ENCODE measurements at places on chromosomes 2 and 18. TPM values are rescaled to one million over a fixed set of nuclear protein-coding genes. Genes with fewer than 3 reads are reported as not detected.
A peak's percentile ranks its signal among the peaks of the same experiment; 100 is the strongest.

Gene PELI1
- polyA plus RNA-seq: 4.5 TPM

Gene EMILIN2
- 1.3 TPM for polyA plus RNA-seq

Gene SRD5A2
- 2.9 TPM for polyA plus RNA-seq

Gene SLC4A3
- 0.08 TPM for polyA plus RNA-seq

Gene REG3G
- not detected for polyA plus RNA-seq

Gene PSTPIP2
- 4.4 TPM for polyA plus RNA-seq

- peak; percentile 75 for DNase-seq
Observed at GRCh38 chr2:128309280-128310093, 9.2 kb downstream of the HS6ST1 start.

DNA sequence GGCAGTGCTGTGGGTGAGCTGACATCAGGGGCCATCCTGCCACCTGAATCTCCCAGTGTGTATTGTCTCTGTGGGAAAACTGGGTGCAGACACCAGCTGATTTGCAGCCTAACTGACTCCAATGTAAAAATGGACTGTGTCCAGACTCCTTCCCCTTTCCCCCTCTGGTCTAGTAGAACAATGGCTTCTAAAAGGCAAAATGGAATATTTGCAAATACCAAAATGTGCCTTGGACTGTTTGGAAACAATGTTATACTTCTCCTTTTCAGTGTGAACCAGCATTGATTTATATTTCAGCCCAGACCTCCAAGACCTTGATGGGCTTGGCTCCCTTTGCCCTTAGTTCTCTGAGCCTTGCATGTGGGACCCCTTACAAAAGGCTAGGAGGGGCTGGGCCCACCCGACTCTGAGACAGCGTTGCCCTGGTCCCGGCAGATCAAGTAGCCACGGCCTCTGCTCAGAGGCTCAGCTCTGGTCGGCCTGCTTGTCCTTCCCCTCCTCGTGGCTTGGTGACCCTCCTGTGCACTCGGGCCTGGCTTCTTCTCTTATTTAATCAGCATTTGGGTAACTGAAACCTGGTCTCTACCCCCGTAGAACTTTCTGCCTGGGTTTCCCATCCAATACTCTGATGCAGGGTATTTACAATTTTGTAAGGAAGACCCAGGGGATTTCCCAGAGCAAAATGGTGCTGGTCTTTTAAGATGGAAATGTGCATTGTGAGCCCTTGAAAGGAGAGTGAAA, 18.0 kb upstream of the ACKR3 start:
- DNase-seq: no peak

DNA sequence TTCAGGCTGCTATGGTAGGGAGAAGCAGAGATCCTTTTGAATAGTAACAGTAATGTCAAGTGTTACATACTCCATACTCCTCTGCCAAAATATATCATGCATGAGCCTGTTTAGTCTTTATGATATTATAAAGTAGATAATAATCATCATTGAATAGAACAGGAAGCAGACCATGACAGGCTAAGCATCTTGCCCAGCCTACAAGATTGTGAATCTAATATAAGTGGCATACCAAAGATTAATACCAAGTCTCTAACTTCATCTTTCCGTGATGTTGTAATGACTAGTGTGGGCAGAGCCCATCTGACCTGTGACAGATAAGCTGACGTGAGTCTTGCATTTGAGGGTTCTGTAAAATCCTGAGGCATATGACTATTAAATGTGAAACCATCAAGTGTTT, 13.1 kb downstream of the NDUFB3 start:
- DNase-seq: no peak

- no peak for DNase-seq
Observed at GRCh38 chr2:64929333-64929732, 59.9 kb upstream of the SLC1A4 start.

DNA sequence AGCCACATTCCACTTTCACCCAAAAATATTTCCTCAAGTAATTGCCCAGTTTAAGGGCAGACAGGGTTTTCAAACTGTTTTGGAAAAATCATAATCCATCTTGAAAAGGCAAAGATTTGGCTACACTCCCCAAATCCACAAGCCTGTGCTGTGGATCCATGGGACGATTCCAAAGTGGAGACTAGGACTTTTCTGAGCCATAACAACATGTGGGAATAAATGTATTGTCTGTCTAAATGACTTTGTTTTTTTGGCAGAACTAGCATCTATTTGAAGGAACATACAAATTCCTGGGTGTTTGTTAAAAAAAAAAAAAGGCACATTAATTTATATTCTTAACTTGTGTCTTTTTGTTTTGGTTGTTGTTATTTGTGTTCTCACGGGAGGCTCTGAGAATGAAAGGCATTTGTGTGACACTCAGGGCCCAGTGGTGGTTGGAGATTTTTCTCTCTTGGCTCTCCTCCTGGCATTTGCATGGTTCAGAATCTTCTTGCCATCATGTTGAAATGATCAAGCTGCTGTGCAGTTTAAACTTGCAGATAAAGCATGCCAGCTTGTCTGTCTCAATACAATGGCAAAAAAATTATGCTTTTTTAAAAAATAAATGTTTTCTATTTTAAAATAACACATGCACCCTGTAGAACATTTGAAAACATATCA, 277.4 kb downstream of the EN1 start:
- DNase-seq: no peak

GRCh38 chr2:44772669-44773378, 168.7 kb upstream of the SIX3 start:
- DNase-seq: no peak

GRCh38 chr2:88198308-88198707, 28.2 kb downstream of the THNSL2 start:
- no peak for DNase-seq

- no peak for DNase-seq
Observed at GRCh38 chr2:232315049-232315922, 63.3 kb upstream of the ALPP start.

Measured in liver (tissue), 10 donors.